ENCODE measurements at places on chromosomes 2 and 18.

DNA sequence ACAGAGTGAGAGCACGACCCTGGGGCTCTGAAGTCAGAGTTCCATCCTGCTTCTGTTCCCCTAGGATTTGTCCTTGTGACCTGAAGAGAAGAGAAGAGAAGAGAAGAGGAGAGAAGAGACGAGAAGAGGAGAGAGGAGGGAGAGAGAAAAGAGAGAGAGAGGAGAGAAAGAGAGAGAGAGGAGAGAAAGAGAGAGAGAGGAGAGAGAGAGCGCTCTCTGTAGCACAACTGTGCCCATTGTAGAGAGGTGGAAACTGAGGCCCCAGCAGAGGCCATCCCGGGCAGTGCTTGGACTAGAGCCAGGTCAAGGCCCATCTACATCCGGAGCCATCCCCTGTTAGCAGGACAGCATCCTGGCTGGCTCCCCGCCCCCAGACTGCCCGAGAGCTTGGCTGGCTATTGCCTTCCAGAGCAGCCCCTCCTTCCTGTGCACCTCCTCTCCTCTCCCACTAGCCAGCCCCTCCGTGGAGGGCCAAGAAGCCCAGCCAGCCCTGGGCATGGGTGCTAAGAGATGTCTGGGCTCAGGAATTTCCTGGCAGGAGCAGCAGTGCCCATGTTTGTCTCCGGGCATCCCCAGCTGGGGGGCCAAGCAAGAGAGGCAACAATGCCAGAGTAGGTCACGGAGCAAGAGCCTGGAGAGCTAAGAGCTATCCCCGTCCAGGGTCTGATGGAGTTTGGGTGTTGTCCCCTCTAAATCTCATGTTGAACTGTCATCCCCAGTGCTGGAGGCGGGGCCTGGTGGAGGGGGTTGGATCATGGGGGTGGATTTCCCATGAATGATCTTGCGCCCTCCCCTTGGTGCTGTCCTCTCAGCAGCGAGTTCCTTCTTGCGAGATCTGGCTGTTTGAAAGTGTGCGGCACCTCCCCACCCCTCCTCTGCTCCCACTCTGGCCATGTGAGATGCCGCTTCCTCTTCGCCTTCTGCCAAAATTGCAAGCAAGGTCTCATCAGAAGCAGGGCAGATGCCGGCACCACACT lies 18.2 kb upstream of the GPR55 start:
- no peak for DNase-seq

GRCh38 chr2:108330979-108331378 lies 42.3 kb downstream of the SULT1C2 start:
- no peak for DNase-seq

GRCh38 chr2:13650586-13651180 lies 933.9 kb downstream of the TRIB2 start:
- peak; percentile 4 for DNase-seq

GRCh38 chr2:18132697-18133096 lies 254.2 kb downstream of the KCNS3 start:
- peak; percentile 73 for DNase-seq

DNA sequence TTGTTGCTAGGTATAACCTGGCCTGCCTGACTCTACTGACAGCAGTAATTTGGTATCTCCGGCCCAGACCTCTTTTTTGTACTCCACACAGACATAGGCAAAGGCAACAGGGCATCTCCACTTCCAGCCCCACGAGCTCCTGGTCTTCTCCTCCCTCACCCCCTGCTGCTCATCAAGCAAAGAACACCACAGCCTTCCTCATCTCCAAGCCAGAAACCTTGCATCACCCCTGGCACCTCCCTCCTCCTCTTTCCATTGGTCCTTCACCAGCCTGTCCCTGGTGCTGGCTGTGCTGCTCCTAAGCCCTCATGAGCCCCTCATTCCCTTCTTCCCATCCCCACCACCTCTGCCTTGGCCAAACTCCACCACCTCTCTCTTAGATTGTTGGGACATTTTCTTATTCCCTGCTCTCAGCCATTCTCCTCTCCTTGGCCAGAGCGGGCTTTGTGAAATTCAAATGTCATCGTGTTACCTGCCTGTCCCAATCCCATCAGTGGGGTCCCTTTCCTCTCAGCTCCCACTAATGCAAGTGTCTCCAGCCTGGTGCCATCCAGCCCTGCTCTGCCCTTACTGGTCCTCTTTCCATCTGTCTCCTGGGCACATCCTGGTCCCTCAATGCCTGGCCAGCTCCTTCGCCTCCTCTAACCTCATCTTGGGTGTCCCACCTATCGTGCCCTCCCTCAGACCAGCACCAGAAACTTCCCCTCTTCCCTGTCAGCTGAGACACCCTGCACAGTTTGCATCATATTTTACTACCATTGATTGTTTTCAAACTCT lies 77.4 kb downstream of the INHBB start:
- no peak for DNase-seq

DNA sequence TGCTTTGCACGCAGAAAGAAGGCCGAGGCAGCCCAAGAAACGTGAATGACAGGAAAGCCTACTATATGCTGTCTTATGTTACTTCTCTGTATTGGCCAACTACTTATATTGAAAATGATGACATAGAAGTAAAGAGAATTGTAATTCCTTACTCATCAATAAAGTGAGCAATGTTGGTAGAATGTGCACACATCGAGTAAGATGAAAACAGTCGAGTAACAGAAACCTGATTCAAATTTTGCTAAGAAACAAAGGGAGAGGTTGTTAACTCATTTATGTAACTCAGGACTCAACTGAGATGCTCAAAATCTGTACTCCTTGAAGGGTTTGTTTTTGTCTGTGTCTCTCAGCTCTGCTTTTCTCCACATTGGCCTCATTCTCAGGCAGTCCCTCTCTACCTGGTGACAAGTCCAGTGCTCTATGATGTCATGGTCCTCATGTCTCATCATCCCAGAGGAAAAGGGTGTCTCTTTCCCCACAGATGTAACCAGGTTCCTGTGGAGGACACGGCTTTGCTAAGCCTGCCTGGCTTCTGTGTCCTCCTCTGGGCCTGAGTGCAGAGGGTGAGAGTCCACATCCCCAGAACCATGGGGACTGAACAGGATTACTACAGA lies 30.3 kb upstream of the CCDC93 start:
- no peak for DNase-seq
